Hepatocyte (in vitro differentiated cells): ENCODE measurements at places on chromosomes 4 and X. TPM values are rescaled to one million over a fixed set of nuclear protein-coding genes. Genes with fewer than 3 reads are reported as not detected.

The FGFR3 gene
- 70.0 and 82.0 TPM in 2 replicates for total RNA-seq

DNA sequence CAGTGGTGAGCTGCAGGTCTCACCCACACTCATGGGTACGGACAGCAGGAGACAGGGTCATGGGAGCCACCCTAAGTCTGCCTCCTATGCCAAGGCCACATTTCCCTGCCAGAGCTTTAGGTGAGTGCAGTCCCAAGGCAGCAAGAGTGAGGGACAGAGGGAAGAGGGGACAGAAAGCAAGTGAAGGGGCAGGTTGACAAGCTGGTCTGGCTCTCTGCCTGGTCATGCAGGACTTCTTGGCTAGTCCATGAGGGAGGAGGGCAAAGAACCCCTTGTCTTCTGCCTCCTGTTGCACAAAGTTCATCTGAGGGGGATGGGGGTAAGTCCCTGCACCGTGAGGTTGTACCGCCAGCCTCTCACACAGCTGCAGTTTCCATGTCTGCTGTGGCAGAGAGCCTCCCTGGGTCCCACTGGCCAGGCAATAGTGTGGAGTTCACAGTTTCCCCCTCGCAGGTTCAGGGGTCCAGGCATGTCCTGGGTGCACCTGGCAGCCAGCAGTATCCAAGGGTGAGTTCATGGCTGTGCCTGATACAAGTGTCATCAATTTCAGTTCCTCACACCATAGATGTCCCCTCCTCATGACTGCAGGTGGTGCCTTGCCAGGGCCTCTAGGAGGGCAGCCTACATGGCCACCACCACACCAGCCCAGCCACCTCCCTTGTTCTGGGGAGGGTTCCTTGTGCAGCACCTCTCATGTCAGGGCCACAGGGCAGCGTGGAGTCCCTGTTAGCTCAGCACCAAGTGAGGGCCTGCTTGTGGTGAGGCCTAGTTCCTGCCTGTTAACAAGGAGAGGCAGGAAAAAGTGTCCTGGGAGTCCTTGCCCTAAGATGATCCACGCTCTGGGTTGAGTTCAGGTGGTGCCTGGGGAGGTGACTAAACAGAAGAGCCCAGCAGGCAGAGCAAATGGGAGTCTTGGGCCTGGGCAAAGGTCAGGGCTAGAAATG, 72.5 kb downstream of the ADRA2C start:
- no peak for DNase-seq
- H3K4me3 ChIP-seq = no peak overlapping the region
- H3K36me3 ChIP-seq = no peaks in the 10 kb centered on the region
- peaks cover 11% of the 10 kb centered on the region for H3K27me3 ChIP-seq

- H3K27me3 ChIP-seq = no peaks in the 10 kb centered on the region
- H3K4me3 ChIP-seq = no peak overlapping the region
- H3K27ac ChIP-seq = no peak overlapping the region
- no peaks in the 10 kb centered on the region for H3K36me3 ChIP-seq
These were observed 143.1 kb downstream of the C4orf33 start for GRCh38 chr4:129239088-129239487.

DNA sequence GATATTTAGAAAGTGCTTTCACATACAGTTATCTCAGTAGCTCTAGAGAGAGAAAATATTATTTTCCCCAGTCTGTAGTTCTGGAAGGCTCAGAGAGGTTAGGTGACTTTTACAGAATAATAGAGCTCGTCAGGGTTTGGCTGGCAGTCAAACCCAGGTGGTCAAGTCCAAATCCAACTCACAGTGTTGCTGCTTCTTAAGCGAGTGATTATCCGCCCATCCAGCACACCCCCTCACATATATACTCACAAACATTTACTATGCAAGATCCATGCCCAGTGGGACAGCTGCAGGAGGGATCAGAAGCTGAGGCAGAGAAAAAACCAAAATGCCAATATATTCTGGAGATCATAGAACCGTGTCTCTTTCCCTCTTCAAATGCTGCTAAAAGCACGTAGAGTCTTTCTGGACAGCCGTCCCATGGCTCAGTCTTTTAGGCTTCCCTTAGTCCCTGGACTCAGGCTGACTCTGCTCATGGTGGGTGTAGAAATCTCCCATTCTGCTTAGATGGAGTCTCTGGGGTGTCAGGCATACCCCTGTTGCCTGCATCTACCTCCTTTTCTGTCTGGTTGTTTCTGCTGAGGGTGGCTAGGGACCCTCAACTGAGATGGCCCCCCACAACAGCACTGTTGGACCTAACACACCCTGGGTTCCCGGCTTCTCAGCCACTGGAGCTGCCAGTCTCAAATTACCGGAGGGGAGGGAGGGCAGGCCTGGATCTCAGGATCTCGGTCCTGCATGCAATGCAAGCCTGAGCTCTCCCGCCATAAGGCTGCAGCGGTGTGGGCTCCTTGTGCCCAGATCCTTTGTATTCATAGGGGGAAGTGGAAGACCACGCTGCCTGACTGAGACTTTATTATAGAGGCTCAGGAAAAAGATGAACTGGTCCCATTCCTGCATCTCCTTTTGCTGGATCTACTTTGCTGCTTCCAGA, at the start of gene CHRNA9:
CHRNA9 (plus strand) TSS at position 743 of the 934 bp plus-strand sequence; CDS start at position 878, 135 bp downstream.
- H3K4me3 ChIP-seq = no peak within 1 kb of the TSS
- no peaks in the 10 kb centered on the region for H3K36me3 ChIP-seq
- H3K4me1 ChIP-seq = no peaks in the 10 kb centered on the region
- DNase-seq = no peak
- H3K27ac ChIP-seq = no peak within 1 kb of the TSS

- peak; percentile 83 for DNase-seq
- no peaks in the 10 kb centered on the region for H3K27me3 ChIP-seq
- H3K4me3 ChIP-seq = peak within 1 kb of the TSS; percentile 60
- no peaks in the 10 kb centered on the region for H3K36me3 ChIP-seq
- H3K27ac ChIP-seq = peak within 1 kb of the TSS; percentile 72
These were observed at the start of gene FTSJ1 for GRCh38 chrX:48475774-48476577. Gene FTSJ1 (plus strand): TSS chrX:48476199. CDS start chrX:48478048, 1,849 bp downstream.

- no peaks in the 10 kb centered on the region for H3K27me3 ChIP-seq
- H3K36me3 ChIP-seq = no peaks in the 10 kb centered on the region
- H3K4me1 ChIP-seq = no peaks in the 10 kb centered on the region
- H3K27ac ChIP-seq = no peak overlapping the region
- DNase-seq = no peak
These were observed 117.8 kb upstream of the SPRY1 start for GRCh38 chr4:123278755-123279154.
